ENCODE measurements at places on chromosomes 12 and 14. TPM values are rescaled to one million over a fixed set of nuclear protein-coding genes. Genes with fewer than 3 reads are reported as not detected.

The FAIM2 gene
- total RNA-seq: 0.05 TPM

The KLRC2 gene
- 6.8 TPM for total RNA-seq

The HHIPL1 gene
- total RNA-seq: 0.09 TPM

The LRP6 gene
- not detected for total RNA-seq

The PPM1A gene
- total RNA-seq: 54.6 TPM

The TDG gene
- 46.5 TPM for total RNA-seq

The AKAP5 gene
- 23.2 TPM for total RNA-seq

The VWF gene
- not detected for total RNA-seq

The PGF gene
- total RNA-seq: 0.56 TPM

The RPS6KA5 gene
- total RNA-seq: 58.2 TPM

All from activated CD8-positive, alpha-beta memory T cell treated with anti-CD3 and anti-CD28 coated beads, Interleukin-2, amount 10 ng/mL, durations not matched to agents 7 days and 5 days (primary cell).